Omental fat pad (tissue), 4 donors: ENCODE measurements at places on chromosomes 3 and 15. TPM values are rescaled to one million over a fixed set of nuclear protein-coding genes. Genes with fewer than 3 reads are reported as not detected.

DNA sequence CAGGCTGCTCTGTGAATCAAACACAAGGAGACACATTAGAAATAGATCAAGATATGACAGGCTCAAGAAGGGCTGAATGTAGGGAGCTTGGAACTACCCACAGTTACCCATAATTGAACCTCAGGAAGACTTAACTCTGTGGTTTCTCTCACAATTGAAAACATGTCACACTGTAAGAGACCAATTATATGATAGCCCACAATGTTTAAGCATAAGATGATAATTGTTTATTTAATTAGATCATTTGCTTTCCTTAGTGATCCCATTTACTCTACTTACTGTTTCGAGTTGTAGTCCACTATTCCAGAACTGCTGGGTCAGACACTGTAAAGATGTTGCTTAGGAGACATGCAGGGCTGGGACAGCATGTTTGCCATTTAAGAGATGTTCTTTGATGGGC, 201.3 kb upstream of the RARB start:
- DNase-seq, result no peak

- DNase-seq, result no peak
Measured at GRCh38 chr3:29525254-29525881, 244.5 kb downstream of the RBMS3 start.

- DNase-seq, result no peak
Measured at GRCh38 chr3:127226946-127227842, 34.3 kb downstream of the PRR23E start.

GRCh38 chr3:171347301-171348039, 112.7 kb downstream of the TNIK start:
- DNase-seq, result no peak

DNA sequence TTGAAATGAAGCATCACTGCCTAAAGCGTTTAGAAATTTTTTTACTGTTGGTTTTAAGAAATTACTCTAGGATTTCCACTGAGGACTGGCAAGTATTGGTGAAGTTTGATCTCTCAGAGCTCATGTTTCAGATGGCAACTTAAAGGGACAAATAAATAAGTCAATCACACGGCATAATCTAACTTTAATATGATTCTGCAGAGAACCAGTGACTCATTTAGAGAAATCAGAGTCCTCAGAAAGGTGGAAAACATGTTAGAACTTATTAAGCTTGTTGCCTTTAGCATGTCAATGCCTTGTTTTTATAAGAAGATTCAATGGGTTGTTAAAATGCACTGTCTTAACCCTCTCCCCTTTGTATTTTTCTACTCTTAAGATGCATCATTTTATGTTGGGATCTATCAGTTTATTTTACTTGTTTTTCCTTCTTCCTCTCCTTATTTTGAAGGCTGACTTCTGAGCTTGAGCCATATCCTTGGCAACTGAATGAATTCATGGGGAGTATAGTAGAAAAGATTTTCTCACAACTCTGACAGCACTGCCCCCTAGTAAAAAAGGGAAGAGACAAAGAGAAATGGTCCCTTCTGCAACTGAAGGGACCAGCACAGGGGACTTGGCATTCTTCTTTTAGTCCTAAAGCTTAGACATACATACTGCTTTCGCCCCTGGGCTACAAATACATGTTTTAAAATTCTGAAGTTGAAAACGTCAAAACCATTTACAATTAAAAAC, 431.2 kb downstream of the LPP start:
- no peak for DNase-seq

TUSC7 gene
- not detected for total RNA-seq

GRCh38 chr3:166367947-166368533, 530.8 kb upstream of the BCHE start:
- DNase-seq, result no peak

- no peak for DNase-seq
Measured at GRCh38 chr3:172202797-172203196, 163.4 kb downstream of the FNDC3B start.

SUSD5 gene
- 2.0 TPM for total RNA-seq

GRCh38 chr3:6287088-6287875, 573.6 kb upstream of the GRM7 start:
- DNase-seq, result no peak

GRCh38 chr3:126540342-126540849, 16.4 kb downstream of the CHST13 start:
- DNase-seq, result peak; percentile 23

DNA sequence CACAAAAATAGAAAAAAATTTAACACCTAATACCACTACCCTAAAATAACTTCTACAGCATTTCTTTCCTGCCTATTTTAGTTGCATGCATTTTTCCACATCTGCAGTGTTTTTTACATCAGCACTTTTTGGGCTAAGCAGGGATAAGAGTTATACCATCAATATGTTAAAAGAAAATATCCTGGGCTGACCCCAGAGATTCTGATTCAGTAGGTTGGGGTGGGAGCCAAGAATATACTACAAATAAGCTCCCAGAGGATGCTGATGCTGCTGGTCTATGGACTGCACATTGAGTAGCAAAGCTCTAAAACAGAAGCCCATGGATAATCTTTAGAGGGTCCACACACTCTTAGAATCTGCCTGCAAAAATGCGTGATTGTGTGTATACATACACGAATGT, 14.8 kb downstream of the FYCO1 start:
- DNase-seq, result no peak

GRCh38 chr15:70146162-70146561, 48.4 kb upstream of the TLE3 start:
- DNase-seq, result no peak

DNA sequence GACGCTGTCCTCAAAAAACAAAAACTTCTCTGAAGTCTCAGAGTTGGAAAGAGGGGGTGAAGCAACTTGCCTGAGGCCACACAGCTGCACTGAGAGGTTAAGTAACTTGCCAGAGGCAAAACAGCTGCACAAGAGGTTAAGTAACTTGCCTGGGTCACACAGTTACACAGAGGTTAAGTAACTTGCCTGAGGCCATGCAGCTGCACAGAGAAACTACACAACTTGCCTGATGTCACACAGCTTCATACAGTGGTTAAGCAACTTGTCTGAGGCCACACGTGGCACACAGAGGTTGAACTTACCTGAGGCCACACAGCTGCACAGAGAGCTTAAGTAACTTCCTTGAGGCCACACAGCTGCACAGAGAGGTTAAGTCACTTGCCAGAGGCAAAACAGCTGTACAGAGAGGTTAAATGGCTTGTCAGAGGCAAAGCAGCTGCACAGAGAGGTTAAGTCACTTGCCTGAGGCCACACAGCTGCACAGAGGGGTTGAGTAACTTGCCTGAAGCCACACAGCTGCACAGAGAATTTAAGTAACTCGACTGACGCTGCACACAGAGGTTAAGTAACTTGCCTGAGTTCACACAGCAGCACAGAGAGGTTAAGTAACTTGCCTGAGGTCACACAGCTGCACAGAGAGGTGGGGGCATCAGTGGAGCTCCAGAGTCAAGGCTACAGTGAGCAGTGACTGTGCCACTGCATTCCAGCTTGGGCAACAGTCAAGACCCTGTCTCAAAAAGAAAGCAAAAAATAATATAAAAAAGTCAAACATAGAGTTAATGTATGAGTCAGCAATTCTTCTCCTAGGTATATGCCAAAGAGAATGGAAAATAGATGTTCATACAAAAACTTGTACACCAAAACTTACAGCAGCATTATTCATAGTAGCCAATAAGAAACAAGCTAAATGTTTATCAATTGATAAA, 12.0 kb upstream of the ACAD9 start:
- DNase-seq, result no peak

GRCh38 chr3:66931291-66931690, 66.8 kb upstream of the KBTBD8 start:
- no peak for DNase-seq

DNA sequence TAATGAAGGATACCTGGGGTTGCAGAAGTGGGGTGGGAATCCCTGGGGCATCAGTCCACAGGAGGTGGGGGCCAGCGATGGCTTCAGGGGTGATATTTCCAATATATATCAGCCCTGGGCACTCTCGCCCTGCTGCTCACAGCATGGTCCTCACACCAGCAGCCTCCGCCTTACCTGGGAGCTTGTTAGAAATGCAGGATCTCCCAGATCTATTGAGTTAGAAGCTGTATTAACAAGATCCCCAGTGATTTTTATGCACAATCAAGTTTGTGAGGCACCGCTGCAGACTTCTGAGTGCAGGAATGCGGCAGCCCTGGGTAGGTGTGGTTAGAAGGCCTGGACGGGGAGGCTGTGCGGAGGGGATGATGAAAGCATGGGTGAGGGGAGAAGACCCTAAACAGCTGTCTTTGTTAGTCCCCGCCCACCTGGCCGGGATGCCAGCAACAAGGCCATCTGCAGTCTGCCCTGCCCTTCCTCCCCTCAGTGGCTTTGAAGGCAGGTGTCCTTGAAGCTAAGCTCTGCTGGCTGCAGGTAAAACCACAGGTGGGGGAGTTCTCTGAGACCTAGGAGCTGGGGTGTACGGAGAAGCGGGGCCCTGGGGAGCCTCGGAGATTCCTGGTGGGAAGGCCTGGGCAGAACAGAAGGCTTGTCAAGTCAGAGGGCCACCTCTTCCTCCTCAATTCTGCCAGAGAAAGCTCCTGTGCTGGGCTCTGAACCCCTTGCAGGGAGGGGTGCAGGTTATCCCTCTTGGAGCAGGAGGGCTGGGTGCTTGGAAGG, 11.4 kb downstream of the FAM107A start:
- no peak for DNase-seq

GRCh38 chr3:166554023-166554422, 716.8 kb upstream of the BCHE start:
- no peak for DNase-seq

GRCh38 chr3:141465221-141465620, 21.6 kb upstream of the RASA2 start:
- DNase-seq, result no peak

DNA sequence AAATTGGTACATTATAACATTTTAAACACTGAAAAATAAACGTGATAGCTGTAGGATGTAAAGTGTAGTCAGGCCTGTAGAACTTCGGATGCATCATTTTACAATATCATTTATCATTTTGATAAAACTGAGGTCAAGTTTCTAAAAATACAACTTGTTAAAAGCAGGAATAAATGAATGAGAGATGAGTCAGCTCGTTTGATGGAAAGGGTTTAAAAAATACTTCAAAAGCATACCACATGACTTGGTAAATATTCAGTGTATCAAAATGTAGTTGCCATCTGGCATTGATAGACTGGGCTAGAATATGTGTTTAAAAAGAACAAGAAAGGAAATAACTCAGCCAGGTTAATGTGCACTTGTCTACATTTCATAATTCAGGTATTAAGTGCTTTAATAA, 357.0 kb downstream of the TIGIT start:
- no peak for DNase-seq

SPATA12 gene
- not detected for total RNA-seq

EID1 gene
- 231 TPM for total RNA-seq

- DNase-seq, result no peak
Measured at GRCh38 chr15:78104119-78104479, 11.7 kb downstream of the SH2D7 start.
